Activated T-cell treated with anti-CD3 and anti-CD28 coated beads, Interleukin-2, amount 50 U/mL, for 48 hours (primary cell): ENCODE measurements at places on chromosomes 7 and 10.

DNA sequence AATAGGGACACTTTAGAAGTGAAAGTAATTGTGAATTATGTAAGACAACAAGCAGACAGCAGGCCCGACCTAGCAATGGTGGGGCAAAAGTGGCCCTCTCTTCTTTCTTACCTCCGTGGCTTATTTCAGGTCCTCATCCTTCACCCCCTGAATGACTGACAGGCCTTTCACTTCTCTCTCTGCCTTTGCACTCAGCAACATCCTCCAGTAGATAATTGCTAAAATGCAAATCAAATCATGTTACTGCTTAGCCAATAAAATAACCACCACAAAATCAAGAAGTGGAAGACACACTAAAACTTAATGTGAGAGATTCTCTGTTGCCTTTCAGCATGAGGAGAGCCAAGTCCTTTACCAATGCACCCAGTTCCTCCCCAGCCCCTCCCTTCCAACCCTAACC is 274.6 kb upstream of the ZNF32 start:
- DNase-seq, result no peak

- no peak for DNase-seq
Observed at GRCh38 chr10:97074256-97075145, 111.3 kb downstream of the SLIT1 start.

GRCh38 chr10:129942391-129942790 is 21.7 kb downstream of the EBF3 start:
- DNase-seq, result no peak

DNA sequence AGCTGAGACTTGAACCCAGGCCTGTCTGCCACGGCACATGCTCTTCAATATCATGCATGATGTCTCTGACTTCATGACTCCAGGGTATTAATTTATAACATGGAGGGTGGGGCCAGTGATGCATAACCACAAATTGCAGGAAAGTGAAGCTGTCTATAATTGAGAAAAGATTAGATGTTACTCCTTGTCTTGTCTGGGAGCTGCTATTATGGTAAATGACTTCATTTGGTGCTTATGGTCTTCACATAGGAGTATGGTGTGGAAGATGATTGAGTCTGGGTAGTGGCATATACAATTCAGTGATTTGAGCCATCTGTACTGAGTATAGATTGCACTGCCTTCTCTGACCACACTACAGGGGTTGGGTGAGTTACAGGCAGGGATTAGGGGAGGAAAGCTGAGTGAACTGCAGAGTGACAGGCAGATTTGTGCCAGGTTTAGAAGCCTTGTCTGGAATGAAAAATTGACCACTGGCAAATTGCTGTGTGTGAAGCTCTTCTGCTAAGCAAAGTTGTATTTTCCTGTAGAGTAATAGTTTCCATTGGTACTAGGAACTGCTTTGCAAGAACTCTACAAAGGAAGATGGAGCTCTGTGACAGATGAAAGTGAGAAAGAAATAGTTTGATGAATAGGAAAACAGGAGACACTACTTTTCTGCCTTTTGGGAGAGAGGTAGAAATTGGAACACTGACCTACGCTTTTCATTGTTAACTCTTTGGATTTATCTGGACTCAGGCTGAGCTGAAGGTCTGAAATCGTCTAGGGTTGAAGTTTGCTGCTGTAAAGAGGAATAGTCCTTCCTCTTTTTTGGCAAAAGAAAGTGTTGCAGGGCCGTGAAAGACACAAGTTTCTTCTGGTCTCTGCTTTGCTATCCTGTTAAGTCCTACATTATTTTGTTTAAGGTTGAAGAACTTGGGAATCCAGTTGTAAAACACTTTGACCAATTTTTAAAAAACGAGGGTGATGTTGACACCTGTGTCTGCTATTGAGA is 2.7 kb downstream of the SND1 start:
- DNase-seq, result no peak

DNA sequence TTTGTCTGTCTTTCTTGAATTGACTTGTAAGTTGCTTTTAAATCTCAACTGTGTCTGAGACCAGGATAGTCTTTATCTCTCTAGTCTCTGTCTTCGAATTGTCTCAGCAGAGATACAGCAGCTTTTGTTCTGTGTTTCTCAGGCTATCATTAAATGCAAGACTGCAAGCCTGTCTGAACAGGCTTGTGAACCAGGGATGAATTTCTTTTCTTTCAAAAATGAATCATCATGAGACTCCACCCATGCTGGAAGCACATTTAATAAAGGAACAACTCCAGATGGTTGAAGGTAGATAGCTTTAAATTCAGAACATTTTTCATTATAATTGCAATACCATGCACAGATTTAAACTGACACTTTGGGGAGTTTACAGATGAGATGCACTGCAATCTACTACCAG is 155.9 kb downstream of the SEC23IP start:
- DNase-seq, result no peak

- DNase-seq, result no peak
Observed at GRCh38 chr7:112707655-112708054, 82.5 kb downstream of the TMEM168 start.
